DMS153 (cell line): ENCODE measurements at places on chromosomes 5 and 9.

- DNase-seq: no peak
Observed at GRCh38 chr5:39341896-39342295, 22.4 kb downstream of the C9 start.

GRCh38 chr5:160039810-160040470, 31.0 kb downstream of the TTC1 start:
- no peak for DNase-seq

GRCh38 chr9:82117026-82117811, 128.6 kb downstream of the SPATA31D1 start:
- no peak for DNase-seq

GRCh38 chr5:21615195-21615765, 1237.9 kb downstream of the CDH12 start:
- DNase-seq: no peak

GRCh38 chr5:67214036-67214435, 17.4 kb upstream of the CD180 start:
- no peak for DNase-seq

GRCh38 chr9:216866-217265, 2.2 kb downstream of the DOCK8 start:
- no peak for DNase-seq

- no peak for DNase-seq
Observed at GRCh38 chr5:166127766-166128570, 2163.5 kb upstream of the WWC1 start.

GRCh38 chr5:117731446-117731845, 1156.8 kb upstream of the SEMA6A start:
- no peak for DNase-seq

DNA sequence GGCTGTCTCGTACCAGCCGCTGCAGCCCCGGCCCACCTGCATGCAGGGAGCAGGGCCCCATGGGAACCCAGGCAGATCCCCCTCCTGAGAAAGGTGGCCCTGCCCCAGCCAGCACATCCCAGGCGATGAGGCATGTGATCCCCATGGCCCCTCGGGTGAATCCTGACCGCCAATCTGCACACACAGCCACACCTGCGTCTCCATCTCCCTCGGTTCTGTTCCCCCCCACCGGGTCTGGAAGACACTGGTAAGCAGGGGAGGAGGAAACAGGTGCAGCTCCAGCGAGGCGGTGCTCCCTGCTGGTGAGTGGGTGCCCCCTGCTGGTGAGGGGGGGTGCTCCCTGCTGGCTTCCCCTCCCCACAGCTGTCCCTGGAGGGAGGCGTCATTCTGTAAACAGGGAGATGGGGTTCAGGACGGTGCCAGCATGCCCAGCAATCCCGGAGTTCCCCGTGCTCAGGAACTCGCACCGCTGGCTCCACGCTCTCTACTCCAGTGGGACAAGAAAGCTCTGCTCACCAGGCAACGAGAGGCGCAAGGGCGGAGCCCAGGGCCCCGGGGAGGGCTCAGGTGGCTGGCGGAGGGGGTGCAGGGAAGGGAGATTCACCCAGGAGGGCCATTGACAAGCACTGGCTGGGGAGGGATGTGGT, 28.4 kb upstream of the SLC12A7 start:
- DNase-seq: peak; percentile 92

GRCh38 chr5:93887678-93888077, 146.3 kb upstream of the POU5F2 start:
- DNase-seq: no peak

- DNase-seq: no peak
Observed at GRCh38 chr5:178210073-178210535, 5.8 kb downstream of the HNRNPAB start.

- DNase-seq: no peak
Observed at GRCh38 chr5:96753848-96754247, 53.9 kb downstream of the ERAP1 start.

DNA sequence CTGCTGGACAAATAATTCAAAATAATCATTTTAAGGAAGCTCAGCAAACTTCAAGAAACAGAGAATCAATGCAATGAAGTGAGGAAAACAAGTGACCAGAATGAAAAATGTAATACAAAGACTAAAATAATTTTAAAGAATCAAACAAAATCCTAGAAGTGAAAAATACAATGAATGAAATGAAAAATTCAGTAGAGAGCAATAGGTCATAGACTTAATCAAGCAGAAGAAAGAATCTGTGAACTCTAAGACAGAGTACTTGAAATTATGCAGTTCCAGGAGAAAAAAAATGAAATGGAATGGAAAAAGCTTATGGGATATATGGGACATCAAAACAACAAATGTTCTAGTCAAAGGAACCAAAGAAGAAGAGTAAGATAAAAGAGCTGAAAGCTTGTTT, 11.8 kb upstream of the ZDHHC21 start:
- DNase-seq: no peak

- no peak for DNase-seq
Observed at GRCh38 chr5:178108446-178108845, 4.9 kb upstream of the N4BP3 start.

- DNase-seq: no peak
Observed at GRCh38 chr5:52864371-52864770, 76.7 kb downstream of the ITGA1 start.

DNA sequence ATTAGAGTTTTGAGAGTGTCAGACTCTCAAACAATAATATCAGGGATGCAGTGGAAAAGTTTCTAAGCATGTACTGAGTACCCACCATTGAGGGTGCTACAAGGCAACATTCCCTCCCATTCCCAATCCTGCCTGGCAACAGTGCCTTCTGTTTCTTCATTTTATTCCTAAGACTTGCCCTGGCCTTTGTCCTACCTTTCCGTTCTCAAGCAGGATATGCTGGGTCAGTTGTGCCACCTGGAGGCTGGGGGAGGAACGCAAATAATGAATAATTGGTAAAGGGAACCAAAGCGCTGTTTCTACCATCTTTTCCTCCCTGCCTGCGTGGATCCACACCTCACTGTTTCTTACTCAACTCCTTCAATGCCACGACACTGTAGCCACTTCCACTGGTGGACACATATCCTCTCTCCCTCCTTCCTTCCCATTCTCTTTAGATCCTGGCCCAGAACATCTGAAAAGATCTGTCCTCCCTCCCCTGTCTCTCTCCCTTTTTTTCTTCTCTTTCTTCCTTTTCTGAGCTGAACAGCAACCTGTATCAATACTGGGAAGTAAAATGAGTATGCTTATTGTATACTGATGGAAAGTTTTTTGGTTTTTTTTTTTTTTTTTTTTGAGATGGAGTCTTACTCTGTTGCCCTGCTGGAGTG, 149.5 kb downstream of the C9orf152 start:
- peak; percentile 35 for DNase-seq

- no peak for DNase-seq
Observed at GRCh38 chr5:136174021-136174659, 18.8 kb downstream of the SMIM32 start.

DNA sequence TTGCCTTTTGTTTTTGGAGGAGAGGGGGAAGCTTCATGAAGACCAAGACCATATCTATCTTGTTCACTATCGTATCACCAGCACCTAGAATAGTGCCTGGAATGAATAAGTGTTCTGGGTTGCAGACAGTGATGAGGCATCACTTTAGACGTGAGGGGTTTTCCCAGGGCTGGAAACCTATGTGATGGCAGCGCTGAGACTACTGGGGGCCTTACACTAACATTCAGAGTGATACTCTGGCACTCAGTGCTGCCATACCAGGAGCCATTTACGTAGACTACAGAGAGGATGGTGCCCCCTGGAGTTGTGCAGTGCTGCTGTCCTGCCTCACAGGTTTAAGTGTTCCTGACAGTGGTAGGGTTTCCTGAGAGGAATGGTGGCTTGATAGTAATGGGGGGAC, 6.9 kb downstream of the CCL19 start:
- no peak for DNase-seq

DNA sequence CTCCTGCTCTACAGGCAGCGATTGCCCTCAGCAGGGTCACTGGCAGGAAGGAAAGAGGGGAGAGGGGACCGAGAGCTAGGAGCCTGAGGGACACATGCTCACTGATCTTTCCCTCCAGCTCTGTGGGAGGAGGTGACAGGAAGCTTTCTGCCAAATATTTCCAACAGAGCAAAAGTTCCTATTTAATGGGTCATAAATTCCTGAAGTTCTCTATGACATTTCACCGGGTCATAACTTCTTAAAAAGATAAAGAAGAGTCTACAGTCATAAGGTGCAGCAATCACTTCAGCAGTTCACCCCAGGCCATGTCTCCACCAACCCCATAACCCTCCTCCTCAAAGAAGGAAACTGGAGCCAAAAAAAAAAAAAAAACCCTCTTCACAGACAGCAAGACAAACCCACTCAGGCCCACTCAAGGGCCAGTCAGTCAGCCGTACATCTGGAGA, 481.1 kb downstream of the NR2F1-AS1 start:
- DNase-seq: no peak

DNA sequence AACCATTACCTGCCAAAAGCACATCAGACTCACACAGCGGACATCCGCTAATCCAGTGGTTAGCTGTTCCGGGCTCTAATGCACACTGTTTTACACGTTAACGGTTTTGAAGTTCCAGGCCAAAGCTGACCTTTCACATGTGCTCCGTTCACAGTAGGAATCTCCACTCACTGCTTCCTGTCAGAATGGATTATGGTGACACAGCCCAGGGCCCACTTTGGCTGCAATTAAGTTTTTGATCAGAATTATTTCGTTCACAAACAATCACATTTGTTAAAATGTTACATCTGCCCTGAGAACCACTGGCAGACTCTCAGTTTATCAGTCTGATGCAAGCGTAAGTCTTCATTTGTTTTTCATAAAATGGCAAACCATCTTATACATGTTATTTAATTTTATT, 30.2 kb upstream of the CATSPER3 start:
- no peak for DNase-seq

GRCh38 chr5:66949066-66949465, 247.5 kb downstream of the CD180 start:
- DNase-seq: no peak

GRCh38 chr5:135430135-135430437, 17.1 kb downstream of the DCANP1 start:
- DNase-seq: no peak

DNA sequence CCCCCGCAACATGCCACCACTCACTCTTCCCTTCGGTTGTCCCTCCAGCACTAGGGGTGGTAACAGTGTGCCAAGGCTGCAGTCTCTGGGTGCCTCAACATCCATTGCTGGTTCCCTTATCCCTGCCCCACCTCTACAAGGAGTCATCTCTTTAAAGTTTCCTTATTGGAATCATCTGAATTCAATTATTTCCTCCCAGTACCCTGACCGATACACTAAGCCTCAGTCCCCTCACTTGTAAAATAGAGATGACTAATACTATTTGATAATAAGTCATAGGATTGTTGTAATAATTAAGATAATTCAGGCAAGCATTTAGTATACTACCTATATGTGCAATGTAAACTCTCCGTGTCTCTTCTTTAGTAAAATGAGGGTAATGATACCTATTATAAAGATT, 352.5 kb downstream of the ENC1 start:
- DNase-seq: no peak

GRCh38 chr5:40909723-40910122, 426 bp downstream of the C7 start:
- DNase-seq: no peak

GRCh38 chr9:137437691-137438590, 3.2 kb downstream of the ENTPD8 start:
- DNase-seq: no peak
